Right lung (tissue), 10 donors: ENCODE measurements at places on chromosomes 2 and 18.
A peak's percentile ranks its signal among the peaks of the same experiment; 100 is the strongest.

DNA sequence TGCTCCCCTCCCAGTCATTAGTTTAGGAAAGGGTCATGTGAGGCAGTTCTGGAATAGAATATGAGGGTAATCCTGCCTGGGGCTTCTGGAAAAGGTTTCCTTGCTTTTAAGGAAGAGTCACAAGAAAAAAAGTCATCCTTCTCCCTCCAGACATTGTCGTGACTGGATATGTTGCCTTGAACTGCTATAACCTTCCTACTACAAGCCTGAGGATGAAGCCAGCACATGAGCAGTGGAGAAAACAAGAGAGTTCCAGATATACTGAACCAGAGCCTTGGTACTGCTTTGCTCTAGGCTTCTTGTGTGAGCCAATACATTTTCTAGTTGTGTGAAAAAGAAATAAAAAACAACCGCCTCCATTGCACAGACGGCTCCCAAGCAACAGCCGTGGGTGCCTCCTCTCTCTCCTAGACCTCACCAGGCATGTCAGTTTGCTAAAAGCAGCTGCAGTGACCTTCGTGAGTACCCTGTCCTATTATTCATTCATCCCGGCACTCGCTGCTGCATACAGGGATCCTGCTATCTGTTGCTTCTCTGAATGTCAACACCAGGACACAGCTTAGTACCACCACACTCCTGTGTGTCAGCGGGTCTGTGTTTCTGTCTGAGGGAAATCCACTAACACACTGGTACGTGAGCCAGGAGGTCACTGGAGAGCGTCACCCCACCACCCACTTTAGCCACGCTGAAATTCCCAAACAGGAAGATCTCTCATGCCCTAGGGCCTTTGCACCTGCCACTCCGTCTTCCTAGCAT is 186.7 kb downstream of the KLHL29 start:
- no peak for DNase-seq

- no peak for DNase-seq
These were observed 160.4 kb upstream of the FOSL2 start for GRCh38 chr2:28232295-28232694.

GRCh38 chr2:8543383-8544170 is 138.3 kb upstream of the ID2 start:
- DNase-seq: no peak

- DNase-seq: no peak
These were observed 104.5 kb upstream of the KLHL14 start for GRCh38 chr18:32877371-32877770.

- no peak for DNase-seq
These were observed 137.6 kb downstream of the COPS8 start for GRCh38 chr2:237223201-237223861.

DNA sequence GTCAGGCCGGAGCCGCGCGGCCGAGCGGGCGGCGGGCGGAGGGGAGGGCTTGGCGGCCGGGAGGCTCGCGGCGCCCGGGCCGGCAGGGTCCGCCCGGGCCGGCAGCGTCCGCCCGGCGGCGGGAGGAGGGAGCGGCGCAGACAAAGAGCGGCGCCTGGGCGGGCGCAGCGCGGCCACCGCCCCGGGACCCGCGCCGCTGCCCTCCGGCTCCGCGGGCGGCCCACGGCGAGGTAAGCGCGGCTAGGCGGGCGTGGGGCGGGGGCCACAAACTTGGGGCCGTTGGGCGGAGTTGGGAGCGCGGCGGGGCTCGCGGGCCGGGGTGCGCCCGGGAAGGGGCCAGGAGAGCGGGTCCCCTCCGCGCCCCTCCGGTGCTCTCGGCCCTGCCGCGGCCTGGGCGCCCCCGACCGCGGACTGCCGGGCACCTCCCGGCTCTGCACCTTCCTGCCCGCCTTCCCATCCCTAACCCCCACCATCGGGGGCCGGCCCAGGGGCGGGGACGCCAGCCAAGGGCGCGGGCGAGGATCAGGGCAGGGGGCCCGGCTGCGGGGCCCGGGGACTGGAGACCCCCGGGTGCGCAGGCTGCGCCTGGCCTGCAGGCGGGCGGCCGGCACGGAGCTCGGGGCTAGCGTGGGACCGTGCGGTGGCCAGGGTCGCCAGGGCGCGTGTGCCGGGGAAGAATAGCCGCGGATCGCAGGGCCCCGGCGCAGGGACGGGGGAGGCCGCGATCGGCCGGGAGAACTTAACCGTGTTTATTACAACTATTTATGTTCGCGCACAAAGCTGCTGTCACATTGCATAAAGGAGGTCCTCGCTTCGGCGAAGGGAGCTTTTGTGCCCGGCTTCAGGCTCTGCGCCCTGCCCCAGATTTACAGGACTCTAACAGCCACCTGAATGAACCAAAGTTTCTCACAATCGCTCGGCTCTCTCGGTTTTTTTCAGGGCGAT is at the start of gene NCK2:
NCK2 (plus strand) TSS at position 4 of the 945 bp plus-strand sequence. CDS start 110,152 bp downstream, outside the sequence.
- DNase-seq: peak; percentile 27

- no peak for DNase-seq
These were observed 98.3 kb upstream of the TMEM17 start for GRCh38 chr2:62604336-62604735.

DNA sequence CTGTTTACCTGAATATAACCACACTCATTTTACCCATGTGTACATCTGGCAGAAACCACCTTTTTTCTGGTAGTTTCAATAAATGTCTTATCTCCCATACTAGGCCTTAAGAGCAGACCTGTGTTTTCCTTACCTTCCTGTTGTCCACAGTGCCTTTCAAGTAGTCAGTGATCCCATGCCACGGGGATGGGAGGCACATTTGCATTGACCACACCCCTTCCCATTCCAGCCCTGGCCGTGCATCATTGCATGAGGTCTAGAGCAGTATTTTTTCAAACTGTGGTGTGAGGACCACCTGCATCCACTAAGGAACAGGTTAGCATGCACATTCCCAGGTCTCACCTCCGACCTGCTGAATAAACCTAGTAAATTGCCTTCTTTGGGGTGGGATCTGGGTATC is 165.2 kb upstream of the FOSL2 start:
- DNase-seq: no peak

GRCh38 chr2:45897842-45898241 is 246.4 kb downstream of the PRKCE start:
- no peak for DNase-seq

GRCh38 chr2:222450021-222450420 is 25.7 kb downstream of the SGPP2 start:
- no peak for DNase-seq

DNA sequence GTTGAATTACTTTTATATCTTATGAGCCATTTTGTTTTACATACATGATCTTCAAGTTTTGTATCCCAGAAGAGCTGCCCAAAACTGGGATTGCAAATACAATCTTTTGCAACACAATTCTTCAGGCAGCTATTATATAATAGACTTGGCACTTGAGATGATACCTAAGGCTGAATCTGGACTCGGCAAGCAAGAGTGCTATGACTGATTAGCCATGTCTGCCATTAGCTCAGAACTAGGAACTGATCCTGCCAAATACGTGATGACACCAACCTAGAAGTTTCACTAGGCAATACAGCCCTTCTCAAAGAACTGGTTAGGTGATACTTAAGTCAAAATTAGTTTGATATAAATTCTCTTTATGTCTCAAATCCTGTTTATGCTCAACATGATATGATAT is 619.6 kb downstream of the CPS1 start:
- no peak for DNase-seq

- DNase-seq: no peak
These were observed 2.7 kb downstream of the CDH20 start for GRCh38 chr18:61335684-61336555.

DNA sequence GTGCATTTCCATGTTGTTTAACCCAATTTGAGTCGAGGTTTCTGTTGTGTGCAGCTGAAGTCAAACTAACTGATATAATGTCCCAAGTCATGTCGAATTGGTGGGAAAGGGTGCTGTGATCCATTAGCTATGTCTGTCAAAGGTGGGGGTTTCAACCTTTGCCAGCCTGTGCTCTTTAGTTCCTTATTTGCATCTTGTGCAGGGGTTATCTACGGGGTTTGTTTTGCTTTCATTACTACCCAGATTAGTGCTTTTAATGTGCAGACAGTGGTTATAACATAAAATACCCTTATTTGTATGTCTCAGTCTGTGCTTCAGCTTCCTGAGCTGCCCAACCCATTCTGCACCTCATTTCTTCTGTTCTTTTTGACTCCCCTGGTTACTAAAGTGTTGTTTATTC is 271.9 kb upstream of the CXCR4 start:
- no peak for DNase-seq

DNA sequence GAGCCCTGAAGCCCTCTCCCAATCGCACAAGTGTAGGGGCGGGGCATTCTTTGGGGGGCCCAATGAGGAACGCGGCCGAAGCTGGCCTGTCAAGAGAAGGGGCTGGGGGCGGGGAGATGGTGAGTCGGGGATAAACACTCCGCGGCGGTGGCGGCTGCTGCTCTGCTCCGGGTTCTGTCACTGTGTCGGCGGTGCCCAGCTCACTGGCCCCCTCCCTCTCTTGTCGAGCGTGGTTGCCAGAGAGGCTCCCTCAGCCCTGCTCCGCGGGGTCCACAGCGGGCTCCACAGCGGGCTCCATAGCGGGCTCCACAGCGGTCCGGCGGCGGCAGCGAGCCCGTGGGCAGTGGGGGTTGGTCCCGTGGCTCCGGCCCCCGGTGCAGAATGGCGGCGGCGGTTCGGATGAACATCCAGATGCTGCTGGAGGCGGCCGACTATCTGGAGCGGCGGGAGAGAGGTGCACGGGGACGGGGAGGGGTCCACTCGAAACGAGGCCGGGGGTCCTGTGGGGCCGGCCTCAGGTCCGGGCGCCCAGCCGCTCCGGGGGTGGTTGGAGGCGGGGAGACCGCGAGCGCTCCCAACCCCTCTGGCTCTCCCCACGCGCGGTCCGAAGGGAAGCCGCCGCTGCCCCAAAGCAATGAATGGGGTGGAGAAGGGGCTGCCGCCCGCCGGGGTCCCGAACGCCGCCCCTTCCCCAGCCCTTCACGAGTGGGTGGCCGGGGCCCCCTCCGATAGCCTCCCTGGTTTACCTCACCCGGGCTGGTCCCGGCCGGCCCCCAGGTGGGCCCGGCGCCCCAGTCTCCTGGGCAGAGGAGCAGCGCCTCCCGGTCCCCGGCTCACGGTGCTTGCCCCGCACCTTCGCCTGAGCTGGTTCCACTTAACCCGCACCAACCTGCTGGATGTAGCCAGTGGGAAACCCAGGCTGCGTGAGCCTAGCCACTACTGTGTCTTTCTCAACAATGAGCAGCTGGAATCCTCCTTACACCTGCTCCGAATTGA is at the start of gene MXD1:
MXD1 (plus strand) TSS at position 160 of the 996 bp plus-strand sequence; CDS start at position 382, 222 bp downstream.
- no peak for DNase-seq

DNA sequence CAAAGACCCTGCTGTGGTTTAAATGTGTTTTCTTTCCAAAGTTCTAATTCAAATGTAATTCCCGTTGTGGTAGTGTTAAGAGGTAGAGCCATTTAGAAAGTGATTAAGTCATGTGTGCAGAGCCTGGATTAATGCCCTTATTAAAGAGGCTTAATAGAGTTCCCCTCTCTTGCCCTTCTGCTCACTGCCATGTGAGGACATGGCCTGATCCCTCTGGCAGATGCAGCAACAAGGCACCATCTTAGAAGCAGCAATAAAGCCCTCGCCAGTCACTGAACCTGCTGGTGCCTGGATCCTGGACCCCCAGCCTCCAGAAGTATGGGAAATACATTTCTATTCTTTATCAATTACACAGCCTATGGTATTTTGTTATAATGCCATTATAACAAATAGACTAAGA is 485.2 kb downstream of the DCDC2C start:
- no peak for DNase-seq

GRCh38 chr2:239750929-239751678 is 274.0 kb downstream of the NDUFA10 start:
- no peak for DNase-seq

- DNase-seq: no peak
These were observed 52.3 kb upstream of the SEC11C start for GRCh38 chr18:59087391-59087790.

DNA sequence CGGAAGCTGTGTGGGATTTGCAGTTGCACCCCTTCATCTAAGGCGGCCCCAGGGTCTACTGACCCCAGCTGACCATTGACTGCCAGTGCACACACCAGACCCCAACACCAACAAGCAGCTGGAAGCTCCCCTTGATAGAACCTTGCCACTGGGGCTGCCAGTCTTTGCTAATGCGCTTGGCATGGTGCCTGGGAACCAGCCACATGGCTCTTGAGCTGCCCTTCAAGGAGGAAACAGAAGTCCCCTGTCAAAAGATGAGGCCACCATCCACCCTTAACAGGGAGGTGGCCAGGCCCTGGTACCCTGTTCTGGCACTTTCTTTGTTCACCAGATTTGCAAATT is 8.6 kb downstream of the ALPI start:
- no peak for DNase-seq

- peak; percentile 32 for DNase-seq
These were observed 318 bp upstream of the CDC42EP3 start for GRCh38 chr2:37671816-37672103.

DNA sequence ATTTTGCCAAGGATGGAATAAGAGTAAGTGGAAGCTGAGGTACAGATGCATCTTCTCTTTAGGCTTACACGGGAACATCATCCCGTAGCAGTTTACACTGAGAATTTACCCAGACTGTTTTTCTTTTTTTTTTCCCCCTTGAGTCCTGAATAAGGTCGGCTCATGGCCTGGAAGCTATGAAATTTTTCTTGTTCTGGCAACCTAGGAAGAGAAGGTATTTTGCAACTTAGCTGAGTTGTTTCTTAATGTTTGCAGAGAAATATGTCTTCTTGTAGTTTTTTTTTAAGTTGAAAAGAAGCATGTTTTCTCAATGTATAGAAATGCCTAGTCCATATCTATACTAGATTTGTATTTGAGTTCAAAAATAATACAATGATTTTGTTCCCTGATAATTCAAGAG is 712.5 kb downstream of the TDRD15 start:
- no peak for DNase-seq
